ENCODE measurements at places on chromosomes 5 and 9.

- DNase-seq = no peak
Observed at GRCh38 chr5:163193886-163194285, 243.5 kb upstream of the CCNG1 start.

- no peak for DNase-seq
Observed at GRCh38 chr5:35131723-35132122, 84.0 kb upstream of the AGXT2 start.

DNA sequence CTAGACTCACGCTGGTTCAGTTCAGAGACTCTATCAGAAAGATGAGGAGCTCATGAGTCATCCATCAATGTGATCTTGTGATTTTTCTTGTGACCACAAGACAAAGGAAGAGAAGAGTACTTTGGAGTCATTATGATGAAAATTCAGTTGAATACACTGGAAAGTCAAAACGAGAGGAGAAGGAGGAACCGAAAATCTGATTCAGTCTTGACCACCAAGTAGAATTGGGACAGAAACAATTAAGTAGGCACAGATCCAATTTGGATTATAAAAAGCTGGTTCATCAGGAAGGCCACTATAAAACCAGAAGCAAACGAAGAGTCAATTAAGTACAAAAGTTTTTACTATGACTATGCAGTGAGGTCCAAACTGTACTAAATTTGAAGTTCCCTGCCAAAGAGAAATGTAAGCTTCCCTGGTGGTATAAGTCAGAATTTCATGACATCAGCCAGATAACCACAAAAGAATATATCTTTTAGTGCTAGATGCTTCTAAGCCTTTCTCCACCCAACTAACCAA is 90.9 kb downstream of the THBS4 start:
- DNase-seq = no peak

DNA sequence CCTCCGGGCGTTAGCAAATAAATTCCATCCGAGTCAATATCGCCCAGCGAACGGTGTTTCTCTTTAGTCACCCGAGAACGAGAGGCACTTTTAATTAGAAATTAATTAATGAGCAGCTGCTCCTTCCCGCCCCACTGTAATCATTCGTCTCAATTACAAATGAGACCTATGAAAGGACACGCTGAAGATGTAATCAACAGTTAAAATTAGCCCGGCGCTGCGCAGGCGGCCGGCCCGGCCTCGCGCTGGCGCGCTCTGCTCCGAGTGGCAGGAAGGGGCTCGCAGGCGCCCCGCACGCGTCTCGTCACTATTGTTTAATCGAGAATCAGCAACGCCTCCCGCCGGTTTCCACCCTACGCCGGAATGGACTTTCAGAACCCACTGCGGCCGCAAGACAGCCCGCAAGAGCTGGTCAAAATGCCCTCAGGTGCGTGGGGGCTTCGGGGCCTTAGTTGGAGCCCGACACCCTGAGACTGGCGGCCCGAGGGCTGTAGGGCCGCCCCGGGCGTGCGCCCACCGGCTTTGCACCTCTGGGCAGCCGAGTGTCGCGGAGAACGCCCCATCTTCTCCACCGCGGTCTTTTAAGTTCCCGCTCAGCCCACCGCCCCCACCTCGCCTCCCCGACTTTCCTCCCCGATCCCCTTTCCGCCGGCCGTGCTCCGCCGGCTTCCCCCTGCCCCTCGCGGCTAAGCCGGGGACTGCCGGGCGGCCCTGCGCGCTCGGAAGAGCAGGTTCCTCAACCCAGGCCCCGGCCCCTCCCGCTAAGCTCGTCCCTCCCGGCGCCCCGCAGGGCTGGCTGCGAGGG is 597 bp upstream of the IRX4 start:
- no peak for DNase-seq

- DNase-seq = no peak
Observed at GRCh38 chr5:139930406-139930805, 112.7 kb downstream of the NRG2 start.

DNA sequence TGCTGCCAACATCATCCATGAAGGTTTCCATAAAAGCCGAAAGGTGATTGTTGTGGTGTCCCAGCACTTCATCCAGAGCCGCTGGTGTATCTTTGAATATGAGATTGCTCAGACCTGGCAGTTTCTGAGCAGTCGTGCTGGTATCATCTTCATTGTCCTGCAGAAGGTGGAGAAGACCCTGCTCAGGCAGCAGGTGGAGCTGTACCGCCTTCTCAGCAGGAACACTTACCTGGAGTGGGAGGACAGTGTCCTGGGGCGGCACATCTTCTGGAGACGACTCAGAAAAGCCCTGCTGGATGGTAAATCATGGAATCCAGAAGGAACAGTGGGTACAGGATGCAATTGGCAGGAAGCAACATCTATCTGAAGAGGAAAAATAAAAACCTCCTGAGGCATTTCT is 10.1 kb downstream of the TLR4 start:
- DNase-seq = no peak

DNA sequence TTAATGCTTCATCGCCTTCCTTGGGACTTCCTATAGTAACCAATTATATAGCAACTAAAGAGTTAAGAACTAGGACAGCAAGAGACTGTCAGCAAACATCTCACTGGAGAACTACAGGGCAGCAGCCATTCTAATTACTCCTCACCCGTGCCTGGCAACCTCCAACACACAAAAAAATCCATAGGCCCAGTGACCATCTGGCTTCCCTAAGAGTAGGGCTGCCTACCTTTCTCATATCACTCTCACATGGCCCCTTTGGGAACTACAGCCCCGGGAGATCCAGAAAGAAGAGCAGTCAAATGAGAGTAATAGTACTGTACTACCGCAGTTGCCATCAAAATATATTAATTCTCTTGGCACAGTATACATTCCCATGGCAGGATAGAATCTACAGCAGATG is 5.7 kb downstream of the DCAF10 start:
- no peak for DNase-seq

GRCh38 chr5:119323601-119324000 is 32.2 kb upstream of the TNFAIP8 start:
- no peak for DNase-seq

GRCh38 chr5:137372773-137373160 is 126.4 kb downstream of the SPOCK1 start:
- no peak for DNase-seq

DNA sequence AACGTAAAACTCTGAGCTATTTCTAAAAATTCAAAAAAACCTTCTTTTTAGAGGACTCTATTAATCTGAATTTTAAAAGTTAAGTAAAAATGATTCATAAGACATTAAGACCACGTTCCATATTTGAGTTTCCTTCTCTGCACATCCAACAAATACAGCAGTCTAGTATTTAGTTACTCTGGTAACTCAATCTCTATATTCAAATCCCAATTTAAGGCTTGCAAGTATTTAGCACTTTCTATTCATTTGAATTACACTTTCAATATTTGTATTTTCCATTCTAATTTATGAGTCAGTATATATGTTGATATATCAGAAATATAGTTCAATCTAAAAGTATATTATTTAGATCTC is 17.7 kb downstream of the RFX3 start:
- DNase-seq = no peak

- DNase-seq = no peak
Observed at GRCh38 chr5:173452119-173452905, 124.1 kb upstream of the STC2 start.

- DNase-seq = no peak
Observed at GRCh38 chr5:109619021-109619460, 70.7 kb upstream of the MAN2A1 start.

DNA sequence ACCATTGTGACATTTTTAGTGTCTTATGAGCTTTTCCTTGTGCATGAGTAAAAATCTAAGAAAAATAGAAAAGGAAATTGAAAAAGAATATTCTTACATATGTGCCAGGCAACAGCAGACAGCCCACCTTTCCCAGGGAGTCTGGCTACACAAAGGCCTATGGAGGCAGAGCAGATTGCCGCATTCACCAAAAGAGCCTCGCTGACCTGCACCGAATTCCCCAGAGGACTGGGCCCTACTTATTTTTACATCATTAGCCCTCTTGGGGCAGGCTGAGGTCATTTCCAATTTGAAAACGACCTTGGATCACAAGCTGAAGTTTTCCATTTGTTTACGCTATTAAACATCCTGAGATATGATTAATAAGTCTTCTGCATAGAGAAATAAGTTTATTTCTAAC is 66.2 kb upstream of the WDR41 start:
- DNase-seq = no peak
